Left lung (tissue), 14 donors: ENCODE measurements at places on chromosomes 7 and 10. TPM values are rescaled to one million over a fixed set of nuclear protein-coding genes. Genes with fewer than 3 reads are reported as not detected.
A peak's percentile ranks its signal among the peaks of the same experiment; 100 is the strongest.

The PRKCQ gene
- polyA plus RNA-seq: 6.1 TPM

The PGAM2 gene
- 0.40 TPM for polyA plus RNA-seq

GRCh38 chr7:151448261-151449252, 8.6 kb upstream of the CRYGN start:
- peak; percentile 79 for DNase-seq

The DNAH11 gene
- polyA plus RNA-seq: 3.2 TPM

The SPDYE2B gene
- 2.5 TPM for polyA plus RNA-seq

GRCh38 chr7:42090806-42091205, 146.2 kb downstream of the GLI3 start:
- DNase-seq: no peak

The AMZ1 gene
- 0.91 TPM for polyA plus RNA-seq

DNA sequence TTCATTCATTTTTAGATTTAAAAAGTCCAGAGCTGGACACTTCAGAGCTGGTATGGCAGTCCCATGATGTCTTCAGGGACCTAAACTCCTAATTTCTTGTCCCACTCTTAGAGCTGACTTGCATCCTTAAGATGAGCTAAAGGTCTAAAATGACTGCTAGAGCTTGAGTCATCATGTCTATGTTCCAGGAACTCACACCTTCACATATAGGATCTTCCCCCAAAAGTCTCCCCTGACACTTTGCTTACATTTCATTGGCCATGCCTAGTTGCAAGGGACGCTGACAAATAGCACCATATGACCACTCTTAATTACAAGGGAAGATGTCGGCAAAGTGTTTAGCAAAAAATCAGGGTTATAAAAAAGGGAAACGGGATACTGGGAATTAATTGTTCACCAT, 10.4 kb upstream of the AOAH start:
- no peak for DNase-seq

GRCh38 chr7:41640487-41640886, 62.4 kb downstream of the INHBA start:
- DNase-seq: no peak

DNA sequence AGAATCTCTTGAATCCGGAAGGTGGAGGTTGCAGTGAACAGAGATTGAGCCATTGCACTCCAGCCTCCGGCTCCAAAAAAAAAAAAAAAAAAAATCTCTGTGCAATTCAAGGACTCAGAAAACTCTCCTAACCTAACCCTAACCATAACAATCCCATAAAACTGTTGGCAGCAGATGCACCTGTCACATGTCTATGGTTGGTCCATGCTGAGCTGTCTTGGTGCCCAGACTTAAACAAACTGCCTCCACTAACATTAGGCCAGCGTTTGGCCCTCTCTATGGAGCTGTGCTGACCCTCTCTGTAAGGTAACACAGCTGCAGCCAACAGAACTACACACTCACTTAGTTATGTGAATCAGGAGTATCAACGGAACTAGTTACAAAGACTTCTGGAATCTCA, 132.5 kb upstream of the PTER start:
- DNase-seq: no peak

GRCh38 chr10:117761695-117762094, 219.1 kb downstream of the EMX2 start:
- DNase-seq: no peak

- no peak for DNase-seq
Measured at GRCh38 chr10:8156918-8157317, 102.4 kb downstream of the GATA3 start.

DNA sequence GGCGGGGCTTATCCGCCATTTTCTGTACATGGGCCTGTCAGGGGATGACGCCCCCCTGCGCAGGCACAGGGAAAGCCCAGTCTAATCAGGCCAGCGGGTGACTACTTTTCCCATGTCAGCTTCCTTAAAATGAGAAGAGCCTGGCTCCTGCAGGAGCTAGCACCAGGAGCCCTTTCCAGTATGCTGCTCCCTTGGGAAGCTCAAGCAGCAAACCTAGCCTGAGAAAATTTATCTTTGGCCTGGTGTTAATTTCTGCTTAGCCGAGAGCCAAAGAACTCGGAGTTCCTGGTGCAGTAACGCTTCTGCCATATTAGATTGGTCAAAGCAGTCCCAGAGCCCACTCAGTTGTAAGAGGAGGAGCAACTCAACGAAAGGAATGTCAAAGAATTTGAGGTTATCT, 239.0 kb upstream of the PHYHIPL start:
- DNase-seq: no peak

DNA sequence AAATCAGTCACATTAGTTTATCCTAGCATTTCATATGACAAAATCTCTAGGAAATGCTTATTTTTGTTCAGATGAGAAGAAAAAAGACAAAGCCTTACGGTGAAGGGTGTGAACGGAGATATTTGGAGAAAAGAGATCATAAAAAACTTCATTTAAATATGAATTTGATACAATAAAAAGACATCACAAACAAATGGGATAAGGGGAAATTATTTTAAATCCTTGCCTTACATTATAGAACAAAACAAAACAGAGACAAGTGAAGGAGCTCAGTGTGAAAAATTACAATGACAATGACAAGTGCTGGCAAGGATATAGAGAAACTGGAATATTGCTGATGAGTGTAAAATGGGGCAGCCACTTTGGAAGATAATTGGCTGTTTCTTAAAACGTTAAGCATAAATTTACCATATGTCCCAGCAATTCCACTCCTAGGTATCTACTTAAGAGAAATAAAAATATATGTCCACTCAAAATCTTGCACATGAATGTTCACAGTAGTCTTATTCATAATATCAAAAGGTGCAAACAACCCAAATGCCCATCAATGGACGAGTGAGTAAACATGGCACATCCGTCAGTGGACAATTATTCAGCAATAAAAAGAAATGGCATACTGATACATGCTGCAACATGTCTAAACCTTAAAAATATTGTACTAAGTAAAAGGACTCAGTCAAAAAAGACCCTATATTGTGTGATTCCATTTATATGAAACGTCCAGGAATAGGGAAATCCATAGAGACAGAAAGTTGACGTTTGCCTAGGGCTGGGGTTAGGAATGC, 66.1 kb upstream of the RAPGEF5 start:
- DNase-seq: no peak
